ENCODE measurements at places on chromosomes 12 and 14.

- no peak for DNase-seq
These were observed 23.1 kb upstream of the WDR20 start for GRCh38 chr14:102116361-102117180.

DNA sequence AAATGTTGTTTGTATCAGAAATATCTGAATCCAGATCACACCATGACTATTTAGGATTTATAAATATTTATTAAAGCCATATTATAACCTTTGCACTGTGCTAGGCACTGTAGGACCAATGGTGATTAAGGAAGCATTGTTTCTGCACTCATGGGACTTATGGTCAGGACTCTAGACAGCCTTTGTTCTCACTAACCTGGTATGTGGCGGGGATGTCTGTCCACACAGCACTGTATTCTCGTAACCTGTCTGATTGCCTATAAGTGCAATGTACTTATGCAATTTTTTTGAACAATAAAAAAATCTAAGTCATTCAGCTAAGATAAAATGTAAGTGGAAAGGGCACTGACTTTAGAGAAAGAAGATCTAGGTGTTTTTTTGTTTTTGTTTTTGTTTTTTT, 6.7 kb upstream of the SSPN start:
- DNase-seq = no peak

DNA sequence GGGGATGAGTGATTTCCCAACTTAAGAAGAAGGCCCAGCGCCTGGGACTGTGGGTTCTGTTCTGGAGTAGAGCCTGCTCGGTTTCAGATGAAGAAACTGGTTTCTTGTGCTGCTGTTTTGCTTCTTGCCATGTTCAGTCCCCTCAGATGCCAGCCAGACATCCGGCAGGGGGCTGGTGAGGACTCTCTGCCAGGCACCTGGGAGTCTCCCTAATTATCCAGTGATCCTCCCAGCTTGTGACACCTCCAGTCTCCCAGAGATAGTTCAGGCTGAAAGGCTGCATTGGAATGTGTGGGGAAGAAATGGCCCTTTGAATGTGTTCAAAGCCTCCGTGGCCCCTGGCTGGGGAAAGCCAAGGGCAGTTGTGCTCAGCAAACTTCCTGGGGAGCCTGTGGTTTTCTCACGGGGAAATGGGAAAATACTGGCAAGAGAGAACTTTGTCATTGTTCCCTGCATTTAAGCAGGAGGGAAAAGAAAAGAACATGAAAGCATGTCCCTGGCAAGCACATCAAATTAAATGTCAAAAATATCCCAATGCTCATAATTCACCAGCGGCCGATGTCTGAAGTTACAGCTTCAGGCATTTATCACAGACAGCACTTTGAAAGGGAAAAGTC, 8.5 kb upstream of the SERPINA12 start:
- DNase-seq = no peak

DNA sequence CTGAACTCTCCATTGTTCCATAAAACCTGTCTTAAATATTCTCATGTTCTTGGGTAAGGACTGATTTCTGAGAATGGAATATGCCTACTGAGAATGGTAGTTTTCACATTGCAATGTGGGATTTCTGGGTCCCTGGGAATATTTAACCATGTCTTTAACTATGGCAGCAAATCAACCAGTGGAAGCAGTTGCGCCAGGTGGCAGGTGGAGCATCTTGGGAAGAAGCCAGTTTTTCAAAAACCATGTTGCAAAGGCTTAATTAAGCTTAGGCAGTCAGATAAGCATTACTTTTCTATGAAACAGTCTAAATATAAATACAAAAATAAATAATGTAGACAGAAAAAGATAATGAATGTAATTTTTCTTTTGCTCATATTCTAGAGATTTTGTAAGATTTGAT, 448.1 kb downstream of the ADAMTS20 start:
- DNase-seq = no peak

- DNase-seq = no peak
These were observed 205.7 kb upstream of the NPAS3 start for GRCh38 chr14:32733015-32733414.

- DNase-seq = no peak
These were observed 317.8 kb downstream of the TMEM121 start for GRCh38 chr14:105844047-105844630.

DNA sequence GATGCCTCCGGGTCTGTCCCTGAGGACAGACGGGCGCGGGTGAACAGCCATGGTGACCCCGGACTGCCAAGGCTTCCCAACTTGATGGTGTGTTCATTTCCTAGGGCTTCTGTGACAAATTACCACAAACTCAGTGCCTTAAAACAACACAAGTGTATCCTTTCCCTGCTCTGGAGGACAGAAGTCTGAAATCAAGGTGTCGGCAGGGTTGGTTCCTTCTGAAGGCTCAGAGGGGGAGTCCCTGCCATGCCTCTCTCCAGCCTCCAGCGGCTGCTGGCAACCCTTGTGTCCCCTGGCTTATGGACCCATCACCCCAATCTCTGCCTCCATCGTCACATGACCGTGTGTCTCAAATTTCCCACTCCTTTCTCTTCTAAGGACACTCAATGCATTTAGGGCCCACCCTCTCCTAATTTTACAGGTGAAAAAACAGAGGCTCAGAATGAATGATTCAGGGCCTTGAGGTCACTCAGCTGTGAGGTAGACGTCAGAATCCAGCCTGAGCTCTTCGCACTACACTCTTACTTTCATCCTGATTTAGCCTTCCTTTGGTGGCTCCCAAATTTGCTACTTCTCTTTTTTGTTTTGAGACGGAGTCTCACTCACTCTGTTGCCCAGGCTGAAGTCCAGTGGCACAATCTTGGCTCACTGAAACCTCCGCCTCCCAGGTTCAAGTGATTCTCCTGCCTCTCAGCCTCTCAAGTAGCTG, 45.4 kb downstream of the VCPKMT start:
- DNase-seq = no peak
